GM13976 (cell line): ENCODE measurements at places on chromosomes 11 and 22.

DNA sequence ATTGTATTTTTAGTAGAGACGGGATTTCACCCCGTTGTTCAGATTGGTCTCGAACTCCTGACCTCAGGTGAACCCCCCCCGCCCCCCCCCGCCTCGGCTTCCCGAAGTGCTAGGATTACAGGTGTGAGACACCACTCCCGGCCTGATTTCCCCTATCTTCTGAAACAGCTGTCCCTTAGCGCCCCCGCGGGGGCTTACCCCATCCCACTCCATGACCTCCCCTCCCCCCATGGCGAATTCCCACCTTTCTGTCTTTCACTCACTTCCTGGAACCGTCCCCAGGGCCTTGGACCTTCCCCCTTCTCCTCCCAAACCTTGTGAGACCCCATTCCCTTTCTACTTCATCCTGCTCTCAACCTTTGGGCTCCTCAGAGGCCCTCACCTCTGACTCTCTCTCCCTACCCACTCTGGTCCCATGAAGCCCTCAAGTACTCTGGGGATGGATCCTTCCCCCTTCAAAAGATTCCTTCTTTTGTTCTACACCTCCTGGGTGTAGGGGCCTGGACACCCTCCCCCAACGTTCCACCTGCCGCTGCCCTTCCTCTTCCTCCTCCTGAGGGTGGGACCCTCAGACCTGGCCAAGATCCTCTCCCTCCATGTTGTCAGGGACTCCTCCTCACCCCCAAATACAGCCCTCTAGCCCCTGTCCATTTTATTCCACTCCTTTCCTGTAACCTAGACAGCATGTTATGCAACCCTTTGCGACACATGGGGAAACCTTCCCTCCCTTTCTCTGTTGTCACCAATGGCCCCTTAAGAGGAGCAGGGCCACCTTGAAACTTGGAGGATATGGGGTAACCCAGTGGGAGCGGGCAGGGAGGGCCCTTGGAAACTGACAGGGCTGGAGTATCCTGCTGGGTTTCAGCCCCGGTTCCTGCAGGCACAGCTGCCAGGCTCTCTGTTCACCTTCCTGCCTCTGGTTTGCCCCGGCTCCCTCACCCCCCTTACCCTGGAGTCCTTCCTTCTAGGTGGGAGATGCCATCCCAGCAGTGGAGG, 1.1 kb downstream of the PRDX5 start:
- no peak for DNase-seq

- no peak for DNase-seq
Observed at GRCh38 chr22:36569999-36570398, 41.0 kb upstream of the EIF3D start.

DNA sequence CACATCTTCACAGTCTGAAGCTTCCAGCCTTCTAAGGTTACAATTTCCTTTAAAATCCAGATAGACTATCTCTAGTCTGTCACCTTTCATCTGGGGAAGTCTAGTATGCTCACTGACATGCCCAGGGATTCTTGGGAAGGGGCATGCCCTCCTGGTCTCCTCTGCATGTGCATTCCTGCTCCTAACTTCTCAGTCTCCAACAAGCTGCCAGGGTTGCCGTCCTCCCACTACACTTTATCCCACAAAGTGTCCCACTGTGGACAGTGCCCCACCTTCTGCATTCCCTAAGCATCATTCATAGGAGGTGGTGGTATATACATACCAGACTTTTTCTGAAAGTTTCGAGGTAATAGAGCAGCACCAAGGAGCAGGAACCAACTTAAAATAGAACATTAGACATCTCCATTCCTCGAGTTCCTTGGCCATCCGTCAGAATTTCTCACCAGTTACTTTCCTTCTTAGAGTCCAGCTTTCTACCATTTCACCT, 28.7 kb downstream of the EIF3F start:
- DNase-seq, result no peak

DNA sequence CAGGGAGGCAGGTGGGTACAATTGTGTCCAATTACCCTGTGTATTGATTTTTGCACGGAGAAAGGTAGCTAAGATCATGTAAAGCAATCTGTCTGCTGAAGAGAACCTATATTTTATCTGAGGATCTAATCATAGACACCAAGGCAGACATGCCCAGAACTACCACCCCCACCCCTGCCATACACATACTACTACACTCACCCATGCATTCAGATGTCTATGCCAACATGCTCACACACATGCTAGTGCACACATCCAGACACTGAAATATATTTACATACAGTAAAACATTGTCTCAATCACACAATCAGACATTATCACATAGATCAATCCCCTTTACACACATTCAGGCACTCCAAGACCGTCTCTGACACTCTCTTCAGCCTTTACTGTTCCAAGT, 1.8 kb downstream of the SCN3B start:
- DNase-seq, result no peak

GRCh38 chr22:23970201-23970641, 3.5 kb downstream of the DDTL start:
- DNase-seq, result no peak

DNA sequence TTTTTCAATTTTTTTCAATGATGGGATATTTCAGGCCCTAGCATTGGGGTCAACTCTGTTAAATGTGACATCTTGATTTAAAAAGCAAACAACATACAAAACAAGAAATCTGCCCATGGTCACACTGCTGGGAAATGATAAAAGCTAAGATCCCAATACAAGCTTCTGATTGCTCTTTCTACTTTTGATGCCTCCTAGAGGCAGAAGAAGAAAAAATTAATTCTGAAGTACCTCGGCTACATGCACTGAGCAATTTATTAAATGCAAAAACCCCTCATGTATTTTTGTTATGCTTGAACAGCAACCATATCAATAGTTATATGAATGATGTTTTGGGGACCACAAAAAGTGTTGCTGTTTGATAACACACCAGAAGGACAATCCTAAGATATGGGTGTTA, 342.1 kb upstream of the NARS2 start:
- DNase-seq, result no peak

DNA sequence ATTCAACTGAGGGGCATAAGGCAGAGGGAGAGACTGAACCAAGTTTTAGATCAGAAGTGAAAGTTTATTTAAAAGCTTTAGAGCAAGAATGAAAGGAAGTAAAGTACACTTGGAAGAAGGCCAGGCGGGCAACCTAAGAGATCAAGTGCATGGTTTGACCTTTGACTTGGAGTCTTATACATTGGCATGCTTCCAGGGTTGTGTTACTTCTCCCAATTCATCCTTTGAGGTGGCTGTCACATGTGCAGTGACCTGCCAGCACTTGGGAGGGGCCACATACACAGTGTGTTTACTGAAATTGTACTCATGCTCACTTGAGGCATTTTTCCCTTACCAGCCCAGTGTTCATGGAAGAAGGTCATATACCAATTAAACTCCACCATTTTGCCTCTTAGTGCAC, 30.4 kb downstream of the CYP2R1 start:
- no peak for DNase-seq

DNA sequence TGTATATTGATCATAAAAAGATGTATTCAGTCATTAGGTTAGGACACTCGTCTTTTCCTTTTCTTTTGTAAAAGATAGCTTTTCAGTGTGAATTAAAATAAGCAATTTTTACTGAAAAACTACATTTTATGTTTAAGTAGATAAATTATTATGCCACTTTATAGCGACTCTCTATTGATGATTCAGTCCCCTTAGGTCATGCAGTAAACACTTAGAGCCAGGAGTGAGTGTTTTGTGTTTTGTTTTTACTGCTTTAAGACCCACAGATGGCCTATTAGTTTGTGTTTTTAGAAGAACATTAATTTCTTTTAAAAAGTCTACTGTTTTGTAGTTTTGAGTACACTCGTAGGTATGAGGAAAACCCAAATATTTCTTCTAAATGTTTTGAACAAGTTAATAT, 86.6 kb downstream of the YAP1 start:
- no peak for DNase-seq

DNA sequence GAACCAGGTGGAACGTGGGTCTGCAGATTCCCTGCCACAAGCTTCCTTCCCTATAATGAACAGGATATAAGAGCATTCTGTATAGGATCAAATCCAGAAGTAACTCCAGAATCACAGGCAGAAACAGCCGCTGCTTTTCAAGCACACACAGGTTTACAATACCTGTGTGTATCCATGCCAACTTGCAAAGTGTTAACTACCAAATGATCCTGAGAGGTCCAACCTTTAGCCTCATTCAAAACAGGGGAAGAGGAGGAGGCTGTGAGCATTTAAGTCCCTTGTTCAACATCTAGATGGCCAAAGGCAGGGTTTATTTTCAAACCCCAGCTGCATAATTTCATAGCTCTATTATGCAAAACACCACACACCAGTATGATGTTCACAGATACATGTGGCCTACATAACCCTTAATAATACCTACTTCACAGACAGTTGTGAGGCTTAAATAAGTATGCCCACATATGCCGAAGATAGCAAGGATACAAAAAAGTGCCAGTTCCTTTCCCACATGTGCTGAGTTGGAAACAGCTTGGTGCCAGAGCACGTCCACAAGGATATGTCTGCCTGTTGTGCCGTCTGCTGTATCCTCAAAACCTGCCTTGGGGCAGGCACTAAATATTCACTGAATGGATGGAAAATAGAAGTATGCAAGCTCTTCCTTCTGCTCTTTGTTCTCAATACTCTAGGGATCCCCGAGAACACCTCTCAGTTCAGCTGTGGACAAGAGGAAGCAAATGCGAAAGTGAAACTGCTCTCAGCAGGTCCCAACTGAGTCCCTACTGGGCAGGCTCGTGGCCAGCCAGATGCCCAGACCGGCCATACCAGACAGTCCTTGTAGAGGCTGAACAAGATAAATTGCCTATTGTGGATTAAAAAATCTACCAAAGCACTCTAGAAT, 66.8 kb downstream of the LARGE1 start:
- peak; percentile 81 for DNase-seq

- no peak for DNase-seq
Observed at GRCh38 chr22:22767876-22768602, 119.6 kb upstream of the IGLL5 start.

DNA sequence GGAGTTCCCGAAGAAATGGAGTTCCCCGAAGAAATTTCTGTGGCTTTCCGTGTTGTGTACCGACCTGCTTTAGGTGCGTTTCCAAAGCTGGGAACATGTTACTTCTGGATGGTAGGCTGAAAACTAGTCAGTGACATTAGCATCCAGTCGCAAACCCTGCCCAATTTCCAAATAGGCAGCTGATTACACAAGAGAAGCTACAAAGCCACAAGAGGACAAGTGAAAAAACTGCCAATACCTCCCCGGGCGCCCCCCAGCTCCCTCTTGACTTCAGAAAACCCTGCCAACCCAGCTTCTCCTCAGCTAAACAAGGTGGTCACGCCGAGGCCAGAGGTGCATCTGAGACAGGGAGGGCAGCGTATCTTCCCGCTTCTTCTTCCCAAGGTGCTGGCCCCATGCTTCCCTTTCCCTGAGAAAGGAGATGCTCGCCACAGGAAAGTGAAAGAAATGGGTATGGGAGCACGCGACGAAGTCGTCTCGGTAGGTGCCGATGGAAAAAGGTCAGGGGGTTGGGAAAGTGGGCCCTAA, 551 bp downstream of the AGBL2 start:
- peak; percentile 35 for DNase-seq

- no peak for DNase-seq
Observed at GRCh38 chr22:43862074-43862881, at the start of gene SULT4A1. SULT4A1 (minus strand) TSS chr22:43862513; CDS start chr22:43862382, 131 bp downstream.

DNA sequence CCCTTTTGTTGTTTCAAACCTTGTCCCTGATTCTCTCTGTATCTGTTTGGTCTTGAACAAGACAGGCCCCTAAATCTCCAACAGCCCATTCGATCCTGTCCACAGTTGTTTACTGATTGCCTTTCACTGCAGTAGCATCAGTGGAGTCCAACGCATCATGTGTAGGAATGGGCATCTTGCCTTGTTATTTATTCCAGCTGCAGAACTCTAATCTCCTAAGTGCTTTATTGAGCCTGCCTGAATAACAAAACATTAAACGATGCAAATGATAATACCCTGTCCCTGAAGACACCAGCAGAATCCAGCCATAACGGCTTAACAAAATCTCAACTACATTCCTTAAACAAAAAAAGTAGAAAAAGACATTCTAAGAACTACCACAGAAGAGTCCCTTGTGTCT, 50.1 kb downstream of the SLC35F2 start:
- no peak for DNase-seq

DNA sequence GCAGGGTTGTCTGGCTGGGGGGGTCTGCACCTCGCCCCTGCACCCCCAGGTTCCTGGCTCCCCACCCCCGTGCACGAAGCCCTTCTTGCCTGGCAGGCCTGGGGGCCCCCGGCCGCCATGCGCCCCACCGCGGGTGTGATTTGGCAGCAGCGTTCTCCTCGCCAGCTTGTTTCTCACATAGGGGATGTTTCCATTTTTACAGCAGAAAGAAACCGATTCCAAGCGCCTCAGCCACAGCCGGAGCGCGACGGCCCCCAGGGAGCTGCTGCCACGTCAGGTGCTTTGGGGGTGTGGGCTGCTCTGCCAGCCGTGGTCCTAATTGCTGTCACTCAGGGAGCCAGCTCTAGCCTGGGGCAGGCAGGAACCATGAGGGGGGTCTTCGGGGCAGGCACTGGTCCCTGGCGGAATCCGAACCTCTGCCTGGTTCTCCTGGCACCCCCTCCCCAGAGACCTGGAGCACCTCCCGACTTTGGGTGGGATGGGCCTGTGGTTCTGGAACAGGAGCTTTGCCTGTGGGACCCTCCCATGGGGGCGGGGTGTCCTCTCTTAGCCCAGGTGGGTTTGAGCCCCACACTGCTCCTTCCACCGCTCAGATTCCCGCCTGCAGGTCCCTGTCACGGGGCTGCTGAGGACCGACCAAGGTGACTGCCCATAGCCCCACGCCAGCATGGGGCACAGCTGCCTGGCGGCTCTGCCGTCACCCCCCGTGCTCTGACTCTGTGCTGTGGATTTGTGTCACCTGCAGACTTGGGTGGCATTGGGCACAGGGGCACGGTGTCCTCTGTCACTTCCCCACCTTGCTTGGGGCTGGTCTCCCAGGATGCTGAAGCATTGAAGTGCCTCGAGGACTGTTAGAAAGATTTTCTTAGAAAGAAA, 54.0 kb downstream of the RTN4R start:
- no peak for DNase-seq

GRCh38 chr11:130711193-130711592, 205.1 kb downstream of the SNX19 start:
- no peak for DNase-seq

GRCh38 chr11:5703741-5704536, 14.3 kb downstream of the TRIM22 start:
- DNase-seq, result no peak

DNA sequence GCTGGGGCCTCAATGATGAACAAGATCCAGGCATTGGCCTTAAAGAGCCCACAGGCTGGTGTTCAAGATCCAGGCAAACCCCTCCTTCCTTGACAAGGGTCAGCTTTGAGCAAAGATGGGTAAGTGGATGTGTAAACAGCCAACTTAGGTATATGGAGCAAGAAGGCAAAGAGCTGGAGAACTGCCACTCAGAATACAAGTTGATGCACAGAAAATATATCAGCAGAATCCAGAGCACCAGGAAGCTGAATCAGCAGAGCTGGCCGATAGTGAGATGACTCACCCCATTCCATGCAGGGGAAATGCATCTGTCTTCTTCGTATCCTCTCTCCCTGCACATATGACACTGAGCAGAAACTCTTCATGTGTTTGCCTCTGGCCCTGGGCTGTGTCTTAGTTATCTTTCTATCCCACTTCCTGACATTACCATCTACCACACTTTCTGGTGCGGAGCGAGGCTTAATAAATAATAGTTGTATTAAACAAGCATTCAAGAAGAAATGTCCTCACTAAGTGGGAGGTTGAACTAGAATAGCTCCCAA, 57.8 kb downstream of the ENDOD1 start:
- DNase-seq, result no peak
